ENCODE measurements at places on chromosomes 7 and 10.

DNA sequence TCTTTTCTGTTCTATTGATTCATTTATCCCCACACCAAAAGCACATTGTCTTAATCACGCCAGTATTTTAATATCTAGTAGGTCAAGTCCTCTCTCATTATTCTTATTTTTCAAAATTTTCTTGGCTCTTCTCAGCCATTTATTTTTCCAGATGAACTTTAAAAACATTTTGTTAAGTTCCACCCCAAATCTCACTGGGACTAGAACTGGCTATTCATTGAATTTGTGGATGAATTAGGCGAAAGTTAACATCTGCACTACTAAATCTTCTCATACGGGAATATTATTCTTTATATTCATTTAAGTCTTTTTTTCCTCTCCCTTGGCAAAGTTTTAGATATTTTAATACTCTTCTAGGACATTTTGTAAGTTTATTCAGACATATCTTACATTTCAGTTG, 295.2 kb upstream of the MGMT start:
- DNase-seq = no peak

DNA sequence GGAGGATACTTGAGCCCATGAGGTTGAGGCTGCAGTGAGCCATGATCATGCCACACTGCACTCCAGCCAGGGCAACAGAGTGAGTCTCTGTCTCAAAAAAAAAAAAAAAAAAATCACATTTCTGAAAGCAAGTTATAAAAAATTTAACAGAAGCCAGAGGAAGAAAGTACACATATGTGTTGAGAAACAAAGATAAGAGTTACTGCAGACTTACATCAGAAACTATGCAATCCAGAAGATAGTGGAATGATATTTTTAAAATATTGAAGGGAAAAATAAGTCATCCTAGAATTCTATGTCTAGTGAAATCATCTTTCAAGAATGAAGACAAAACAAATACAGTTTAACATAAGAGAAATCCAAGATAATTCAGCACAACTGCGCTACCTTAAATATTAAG, 46.9 kb downstream of the ZNF518A start:
- no peak for DNase-seq

DNA sequence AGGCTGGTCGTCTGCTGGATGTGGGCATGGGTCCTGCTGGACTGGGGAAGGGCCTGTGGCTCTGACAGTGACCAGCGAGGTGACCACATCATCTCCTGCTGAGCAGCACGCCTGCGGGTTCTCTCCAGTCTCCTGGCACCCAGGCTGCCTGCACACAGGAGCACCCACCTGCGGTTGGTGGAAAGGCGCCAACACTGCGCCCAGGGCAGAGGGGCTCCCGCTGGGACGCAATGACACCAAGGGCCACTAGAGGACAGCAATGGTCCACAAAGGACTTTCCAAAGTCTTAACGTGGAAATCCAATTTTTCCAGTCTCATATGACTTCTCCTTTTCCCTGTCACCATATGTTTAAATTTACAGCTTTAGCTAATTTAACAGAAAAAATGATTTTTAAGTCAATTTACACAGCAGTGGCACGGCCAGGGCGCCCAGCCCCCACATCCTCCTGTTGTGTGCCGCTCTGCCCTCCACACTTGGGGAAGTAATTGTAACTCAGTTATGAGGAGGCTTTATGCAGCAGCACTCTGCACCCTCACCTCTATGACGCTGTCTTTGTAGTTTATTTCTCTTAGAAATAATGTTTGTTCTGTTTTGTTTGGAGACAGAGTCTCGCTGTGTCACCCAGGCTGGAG, 38.1 kb downstream of the CFAP46 start:
- peak; percentile 88 for DNase-seq

- no peak for DNase-seq
These were observed 336.8 kb upstream of the IGFBP3 start for GRCh38 chr7:46257761-46258448.

DNA sequence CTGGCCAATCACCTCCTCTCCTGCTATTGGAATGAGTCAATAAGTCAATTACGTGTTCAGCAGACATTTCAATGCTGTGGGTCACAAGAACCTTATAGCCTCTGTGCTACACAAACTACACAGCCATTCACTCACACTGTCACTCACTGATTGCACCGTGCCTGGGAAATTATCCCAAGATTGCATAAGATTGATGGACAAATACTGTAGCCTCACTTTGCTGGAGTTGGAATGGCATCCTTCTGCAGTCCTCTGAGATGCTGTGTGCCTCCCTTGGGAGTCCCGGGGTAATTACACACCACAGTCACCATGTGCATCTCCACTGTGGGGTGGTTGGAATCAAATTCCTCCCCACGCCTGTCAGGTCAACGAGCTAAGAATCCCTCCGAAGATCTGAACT, 358.7 kb upstream of the MGMT start:
- DNase-seq = no peak

DNA sequence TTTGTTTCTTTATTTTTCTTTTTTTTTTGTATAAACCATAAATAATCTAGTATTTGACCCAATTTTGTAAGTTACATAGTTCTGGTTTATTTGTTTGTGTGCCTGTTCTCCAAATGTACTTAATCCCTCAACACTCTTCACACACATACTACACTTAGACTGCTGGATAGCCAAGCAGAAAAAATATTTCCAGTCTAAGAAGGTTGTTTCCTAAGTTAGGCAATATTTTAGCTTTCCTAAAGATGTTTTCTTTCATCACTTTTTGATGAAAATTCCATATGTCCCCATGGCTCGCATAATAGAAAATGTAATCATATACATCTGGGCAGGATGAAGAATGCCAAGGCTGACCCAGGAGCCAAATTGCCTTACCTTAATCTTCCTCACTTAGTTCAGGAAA, 105.3 kb downstream of the PPP1R3A start:
- DNase-seq = no peak

DNA sequence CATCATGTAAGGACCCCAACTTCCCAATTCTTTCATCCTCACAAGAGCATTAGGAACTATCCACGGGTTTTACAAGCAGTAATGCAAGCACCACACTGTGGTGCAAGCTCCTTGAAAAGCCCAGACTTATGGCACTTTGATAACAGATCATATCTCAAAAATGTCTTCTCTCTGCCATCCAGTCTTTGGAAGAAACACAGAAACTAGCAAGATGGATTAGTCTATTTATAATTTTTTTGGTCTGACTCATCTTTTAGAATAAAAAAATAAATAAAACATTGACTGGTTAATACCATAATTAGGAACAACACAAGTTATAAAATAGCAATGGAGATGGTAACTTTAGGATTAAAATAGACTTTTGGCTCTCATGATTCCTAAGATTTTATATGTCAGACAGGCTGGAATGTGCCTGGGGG, 49.0 kb upstream of the CALD1 start:
- DNase-seq = no peak

- no peak for DNase-seq
These were observed 342.1 kb downstream of the SEMA3D start for GRCh38 chr7:84844771-84845170.

GRCh38 chr7:151247611-151248345, 716 bp downstream of the SMARCD3 start:
- DNase-seq = no peak

DNA sequence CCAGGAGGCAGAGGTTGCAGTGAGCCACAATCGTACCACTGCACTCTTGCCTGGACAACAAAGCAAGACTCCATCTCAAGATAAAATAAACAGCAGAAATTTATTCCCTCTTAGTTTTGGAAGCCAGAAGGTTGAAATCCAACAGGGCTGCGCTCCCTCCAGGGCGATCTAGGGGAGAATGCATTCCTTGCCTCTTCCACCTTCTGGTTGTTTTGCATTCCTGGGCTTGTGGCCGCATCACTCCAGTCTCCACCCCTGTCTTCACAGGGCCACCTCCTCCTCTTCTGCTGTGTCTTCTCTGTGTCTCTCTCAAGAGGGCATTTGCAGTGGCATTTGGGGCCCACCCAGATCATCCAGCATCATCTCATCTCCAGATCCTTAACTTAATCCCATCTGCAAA, 36.2 kb downstream of the LIMK1 start:
- DNase-seq = no peak

DNA sequence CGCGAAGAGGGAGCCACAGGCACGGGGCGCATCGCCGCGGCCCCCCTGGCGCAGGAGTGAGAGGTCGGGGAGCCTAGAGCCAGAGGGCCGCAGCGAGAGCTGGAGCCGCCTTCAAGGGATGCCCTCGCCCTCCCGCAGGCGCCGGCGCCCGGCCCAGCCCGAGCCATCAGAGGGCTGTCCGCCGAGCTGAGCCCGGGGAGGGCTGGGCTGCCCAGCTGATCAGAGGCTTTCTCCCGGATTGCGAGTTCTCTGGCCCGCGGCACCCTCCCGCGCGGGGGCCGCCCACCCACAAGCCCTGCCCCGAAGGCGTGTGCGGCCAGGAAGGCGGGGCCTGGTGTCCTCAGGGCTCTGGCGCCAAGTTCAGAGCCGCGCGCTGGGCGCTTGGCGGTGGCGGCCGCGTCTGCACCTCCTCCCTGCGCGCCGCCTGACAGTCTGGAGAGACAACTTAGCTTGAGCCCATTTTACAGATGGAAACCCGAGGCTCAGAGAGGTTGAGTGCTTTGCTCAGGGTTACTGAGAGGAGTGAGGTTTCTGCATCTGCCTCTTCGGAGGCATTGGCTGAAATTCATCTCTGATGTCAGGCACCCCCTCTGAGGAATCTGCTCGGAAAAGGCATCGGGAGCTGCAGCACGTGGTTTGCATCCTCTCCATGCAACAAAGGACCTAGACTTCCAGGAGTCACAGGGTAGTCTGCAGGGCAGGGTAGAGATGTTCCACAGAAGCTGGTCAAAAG, 3.8 kb upstream of the ANTXRL start:
- DNase-seq = peak; percentile 77

DNA sequence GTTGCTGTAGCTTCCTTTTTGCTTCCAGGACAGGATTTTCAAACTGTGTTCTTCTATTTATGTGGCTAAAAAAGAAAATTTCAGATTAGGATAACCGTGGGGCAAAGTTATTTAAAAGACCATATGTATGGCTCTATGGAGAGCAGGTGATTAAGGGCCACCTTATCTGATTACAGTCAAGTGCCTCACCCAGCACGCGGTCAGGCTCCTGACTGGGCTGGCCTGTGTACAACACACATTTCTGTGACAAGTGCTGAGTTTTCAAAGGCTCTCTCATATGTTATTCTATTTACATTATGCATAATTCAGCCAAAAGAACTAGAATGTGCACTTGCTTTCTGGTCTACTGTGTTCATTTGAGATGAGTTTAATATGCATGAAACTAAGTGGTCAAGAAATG, 547.4 kb downstream of the PHTF2 start:
- no peak for DNase-seq

DNA sequence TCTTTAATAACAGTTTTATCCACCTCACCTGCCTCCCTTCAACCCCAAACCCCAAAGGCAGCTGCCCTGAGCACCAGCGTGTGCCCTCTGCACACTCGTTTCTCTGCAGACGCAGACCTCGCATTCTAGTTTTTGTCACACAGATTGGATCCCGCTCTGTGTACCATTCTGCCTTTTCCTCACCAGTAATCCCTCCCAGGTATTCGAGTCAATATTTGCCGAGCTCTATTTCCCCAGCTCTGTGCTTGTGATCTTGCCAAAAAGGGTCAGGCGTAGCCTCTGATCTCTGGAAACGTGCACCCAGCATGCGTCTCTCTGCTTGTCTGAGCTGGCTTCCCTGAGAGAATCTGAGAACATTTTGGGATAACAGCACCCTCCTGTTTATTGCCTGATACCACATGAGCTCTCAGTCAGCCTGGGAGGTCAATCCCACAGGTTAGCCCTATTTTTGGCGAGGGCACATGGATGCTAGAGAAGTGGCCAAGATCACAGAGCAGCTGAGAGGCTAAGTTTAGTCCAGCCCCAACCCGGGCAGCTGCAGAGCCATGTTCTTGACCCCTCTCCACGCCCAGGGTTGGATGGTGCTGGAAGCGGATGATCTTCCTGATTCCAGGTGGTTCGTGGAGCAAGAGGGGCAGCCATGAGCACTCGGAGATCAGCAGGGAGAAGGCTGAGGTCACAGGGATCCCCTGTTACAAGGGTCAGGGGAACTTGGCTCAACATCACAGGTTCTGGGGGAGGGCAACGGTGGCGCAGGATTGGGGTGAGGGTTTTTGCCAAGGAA, 29.1 kb downstream of the FOXL3 start:
- no peak for DNase-seq
